ENCODE measurements at places on chromosomes 1 and 21.

DNA sequence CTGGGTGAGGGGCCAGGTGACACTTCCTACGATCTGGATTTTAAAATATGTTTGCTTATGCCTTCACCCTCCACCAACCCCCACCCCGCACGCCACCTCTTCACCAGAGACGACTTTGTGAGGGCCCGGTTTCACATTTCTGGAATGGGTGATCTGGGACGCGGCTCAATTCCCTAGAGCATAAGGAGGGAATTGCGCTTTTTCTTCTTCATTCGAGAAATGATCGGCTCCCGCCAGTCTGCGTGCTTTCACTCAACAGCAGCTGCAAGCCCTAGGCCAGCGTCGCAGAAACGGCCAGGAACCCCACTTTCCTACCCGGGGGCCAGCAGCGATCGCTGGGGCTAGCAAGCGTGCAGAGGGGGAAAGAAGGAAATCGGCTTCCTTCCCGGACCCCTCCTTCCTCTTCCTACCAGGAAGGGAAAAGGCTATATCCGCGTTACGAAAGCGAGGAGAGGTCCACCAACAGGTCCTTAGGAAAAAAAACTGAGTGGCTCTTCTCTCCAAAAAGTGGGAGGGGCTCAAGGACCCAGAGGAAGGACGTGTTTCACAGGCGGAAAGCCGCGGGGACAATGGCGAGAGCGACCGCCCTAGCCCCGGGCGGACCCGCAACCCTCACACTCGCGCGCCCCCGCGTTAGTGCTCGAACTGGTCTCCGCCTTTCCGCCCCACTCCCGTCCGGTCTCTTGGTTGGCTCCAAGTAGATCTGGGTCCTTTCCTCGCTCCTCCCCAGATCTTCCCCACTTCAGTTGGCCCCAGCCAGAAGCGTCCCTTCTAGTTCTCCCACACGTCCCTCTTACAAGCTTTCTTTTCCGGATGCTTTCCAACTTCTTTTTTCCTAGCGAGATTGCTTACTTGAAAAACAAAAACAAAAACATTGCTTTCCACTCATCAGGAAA, 1.1 kb upstream of the ADAMTS1 start:
- no peak for DNase-seq

DNA sequence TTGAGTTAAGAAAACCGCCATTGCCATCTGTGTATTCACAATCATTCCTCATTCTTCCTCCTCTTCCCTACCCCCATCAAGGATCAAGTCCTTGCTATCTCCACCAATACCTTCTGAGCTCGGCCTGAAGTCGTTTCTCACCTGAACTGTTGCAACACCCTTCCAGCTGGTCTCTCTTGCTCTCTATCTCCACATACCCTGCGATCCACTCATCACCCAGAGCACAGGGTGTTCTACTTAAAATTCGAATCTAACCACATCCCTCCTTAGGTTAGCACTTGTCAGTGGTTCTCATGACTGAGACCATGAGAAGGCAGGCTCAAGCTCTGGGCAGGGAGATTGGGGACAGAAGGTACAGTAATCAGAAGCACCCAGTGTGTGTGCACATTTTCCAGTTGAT, 4.6 kb downstream of the IVL start:
- no peak for DNase-seq

DNA sequence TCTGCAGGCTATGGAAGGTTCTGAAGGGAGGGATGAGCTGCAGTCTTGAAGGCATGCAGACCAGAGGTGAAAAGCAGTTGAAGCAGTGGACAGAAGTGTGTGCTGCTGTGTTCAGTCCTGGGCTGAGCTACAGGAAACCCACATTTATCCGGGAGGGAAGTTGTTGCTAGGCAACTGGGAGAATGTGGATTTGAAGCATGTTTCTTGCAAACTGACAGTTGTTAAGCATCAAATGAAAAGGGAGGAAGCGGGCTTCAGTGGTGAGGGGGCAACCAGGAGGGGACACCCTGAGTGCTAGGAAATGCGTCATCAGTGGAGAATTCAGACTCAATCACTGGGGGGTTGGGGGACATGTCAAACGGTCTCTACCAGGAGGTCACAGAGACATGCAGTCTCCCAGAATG, 28.7 kb downstream of the ABCA4 start:
- DNase-seq, result peak; percentile 8

- DNase-seq, result no peak
These were observed 51.8 kb downstream of the TNFRSF8 start for GRCh38 chr1:12114916-12115315.

DNA sequence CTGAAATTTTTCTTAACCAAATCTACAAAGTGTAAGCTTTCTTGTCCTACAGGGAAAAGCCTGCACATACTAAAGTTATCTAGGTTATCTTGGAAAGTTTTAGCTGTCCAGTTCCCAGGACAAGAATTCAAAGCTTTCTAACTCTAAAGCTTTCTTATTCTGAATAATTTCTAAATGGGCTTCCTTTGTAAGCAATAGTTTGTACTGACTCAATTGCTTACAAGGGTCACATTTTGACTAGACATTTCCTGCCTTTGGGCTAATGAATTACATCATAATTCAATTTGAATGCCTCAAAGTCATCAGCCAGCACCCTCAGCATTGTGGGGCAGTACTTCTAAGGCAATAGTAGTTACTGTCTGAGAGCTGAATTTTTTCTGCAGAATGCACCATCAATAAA, 223.0 kb downstream of the LTN1 start:
- DNase-seq, result no peak

DNA sequence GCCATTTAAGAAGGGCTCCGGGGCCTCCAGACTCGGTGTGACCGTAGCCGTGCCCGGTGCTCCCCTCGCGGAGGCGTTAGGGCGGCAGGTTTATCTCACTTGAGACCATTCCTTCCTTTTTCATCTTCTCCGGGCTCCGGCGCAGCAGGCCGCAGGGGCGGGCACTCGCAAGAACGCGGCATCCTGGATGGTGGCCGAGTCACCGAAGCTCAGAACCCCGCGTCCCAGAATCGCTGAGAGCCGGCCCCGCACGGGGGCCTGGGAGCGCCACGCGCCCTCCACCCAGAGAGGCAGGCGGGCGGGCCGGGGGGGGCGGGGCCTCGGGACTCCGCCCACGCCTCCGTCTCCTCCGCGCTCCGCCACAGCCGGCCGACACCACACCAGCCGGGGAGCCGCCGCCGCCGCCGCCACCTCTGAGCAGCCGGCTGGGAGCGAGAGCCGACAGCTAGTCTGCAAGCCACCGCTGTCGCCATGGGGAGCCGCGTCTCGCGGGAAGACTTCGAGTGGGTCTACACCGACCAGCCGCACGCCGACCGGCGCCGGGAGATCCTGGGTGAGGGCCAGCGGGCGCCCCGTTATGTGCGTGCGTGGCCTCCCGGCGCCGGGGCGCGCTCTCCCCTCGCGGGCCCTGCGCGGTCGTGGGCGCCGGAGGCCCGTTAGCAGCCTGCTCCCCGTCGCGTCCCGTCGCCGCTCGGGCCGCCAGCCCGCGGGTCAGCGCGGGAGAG, at the start of gene DEGS1:
Gene DEGS1 (plus strand): TSS at position 375 of the 725 bp plus-strand sequence. CDS start 97 bp downstream, at position 472.
- peak; percentile 86 for DNase-seq

- DNase-seq, result no peak
These were observed 697 bp upstream of the C21orf91 start for GRCh38 chr21:17819877-17820229.

DNA sequence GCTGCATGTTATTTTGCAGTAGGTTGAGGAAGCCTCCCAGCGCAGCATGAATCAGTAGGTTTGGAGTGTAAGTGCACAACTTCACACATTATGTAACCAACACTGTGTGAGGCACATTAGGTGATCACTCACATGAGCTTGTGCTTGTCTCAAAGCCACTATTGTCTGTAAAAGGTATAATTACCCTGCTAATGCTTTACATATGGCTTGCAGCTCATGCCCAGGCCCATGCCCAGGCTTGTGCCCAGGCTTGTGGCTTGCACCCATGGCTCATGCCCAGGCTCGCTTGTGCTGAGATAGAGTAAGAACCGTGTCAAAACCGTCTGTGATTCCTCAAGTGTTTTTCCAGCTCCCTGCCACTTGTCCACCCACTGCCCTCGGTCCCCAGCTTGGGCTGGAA, 596.3 kb downstream of the LTN1 start:
- no peak for DNase-seq

DNA sequence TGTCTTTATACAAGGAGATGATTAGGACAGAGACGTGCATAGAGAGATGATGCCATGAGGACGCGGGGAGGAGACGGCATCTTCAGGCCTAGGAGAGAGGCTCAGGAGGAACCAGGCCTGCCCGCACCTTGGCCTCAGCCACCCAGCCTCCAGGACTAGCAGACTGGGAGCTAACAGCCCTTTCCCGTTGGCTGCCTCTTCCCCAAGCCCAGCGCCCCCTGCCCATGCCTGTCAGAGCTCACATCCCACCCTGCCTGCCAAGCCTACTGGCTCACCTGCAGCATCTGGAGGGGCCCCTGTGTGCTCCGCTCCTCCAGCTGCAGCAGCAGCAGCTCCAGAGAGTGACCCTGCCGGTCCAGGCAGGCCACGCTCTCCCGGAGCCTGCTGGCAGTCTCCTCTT, 4.0 kb upstream of the TRIM11 start:
- DNase-seq, result no peak

- no peak for DNase-seq
These were observed 11.1 kb upstream of the FABP3 start for GRCh38 chr1:31383967-31384366.

DNA sequence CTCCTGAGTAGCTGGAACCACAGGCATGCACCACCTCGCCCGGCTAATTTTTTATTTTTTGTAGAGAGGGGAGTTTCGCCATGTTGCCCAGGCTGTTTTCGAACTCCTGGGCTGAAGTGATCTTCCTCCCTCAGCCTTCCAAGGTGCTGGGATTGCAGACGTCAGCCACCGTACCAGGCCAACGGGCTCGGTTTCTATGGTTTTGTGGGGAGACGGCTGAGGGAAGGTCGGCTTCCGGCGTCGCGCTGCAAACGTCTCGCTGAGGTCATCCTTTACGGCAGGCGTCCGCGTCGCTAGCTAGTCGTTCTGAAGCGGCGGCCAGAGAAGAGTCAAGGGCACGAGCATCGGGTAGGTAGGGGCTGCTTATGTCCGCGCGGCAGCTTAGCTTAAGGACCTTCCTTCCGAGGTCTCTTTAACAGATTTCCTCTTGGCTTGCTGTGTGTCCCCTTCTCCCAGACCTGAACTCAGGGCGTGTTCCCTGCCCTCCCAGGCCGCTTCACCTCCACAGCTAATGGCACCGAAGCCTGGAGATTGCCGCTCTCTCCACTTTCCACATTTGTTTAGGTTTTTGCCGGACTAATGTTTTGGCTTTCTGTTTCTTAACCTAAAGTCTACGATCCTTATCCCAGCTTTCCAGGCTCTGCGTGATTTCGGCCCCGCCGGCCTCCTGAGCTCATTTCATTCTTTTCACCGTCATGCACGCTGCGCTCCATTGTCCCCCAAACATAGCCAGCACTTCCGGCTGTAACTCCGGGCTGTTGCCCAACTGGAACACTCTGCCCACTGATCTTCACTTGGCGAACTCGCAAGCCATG, at the start of gene NDUFS5:
Gene NDUFS5 (plus strand): TSS at position 300 of the 815 bp plus-strand sequence. CDS start 2,375 bp downstream, outside the sequence.
- DNase-seq, result peak; percentile 86

- DNase-seq, result no peak
These were observed 71.8 kb downstream of the CLSTN1 start for GRCh38 chr1:9751971-9752370.

DNA sequence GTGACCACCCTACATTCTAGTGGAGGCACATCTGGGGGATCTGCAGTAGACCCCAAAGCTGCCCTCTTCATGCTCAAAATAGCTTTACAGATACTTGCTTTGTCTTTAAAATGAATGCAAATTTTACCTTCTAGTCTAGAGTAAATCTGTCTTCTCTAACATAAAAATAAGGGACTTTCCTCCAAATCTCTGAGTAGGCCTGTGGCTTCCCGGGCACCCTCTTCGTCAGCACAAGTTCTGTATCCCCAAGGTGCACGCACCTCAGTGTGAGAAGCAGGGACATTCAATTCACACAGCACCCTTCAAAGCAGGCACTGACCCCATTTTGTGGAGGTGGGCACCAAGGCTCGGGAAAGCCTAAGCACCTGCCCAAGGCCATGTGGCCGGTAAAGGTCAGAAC, 19.0 kb downstream of the MEF2D start:
- peak; percentile 33 for DNase-seq

DNA sequence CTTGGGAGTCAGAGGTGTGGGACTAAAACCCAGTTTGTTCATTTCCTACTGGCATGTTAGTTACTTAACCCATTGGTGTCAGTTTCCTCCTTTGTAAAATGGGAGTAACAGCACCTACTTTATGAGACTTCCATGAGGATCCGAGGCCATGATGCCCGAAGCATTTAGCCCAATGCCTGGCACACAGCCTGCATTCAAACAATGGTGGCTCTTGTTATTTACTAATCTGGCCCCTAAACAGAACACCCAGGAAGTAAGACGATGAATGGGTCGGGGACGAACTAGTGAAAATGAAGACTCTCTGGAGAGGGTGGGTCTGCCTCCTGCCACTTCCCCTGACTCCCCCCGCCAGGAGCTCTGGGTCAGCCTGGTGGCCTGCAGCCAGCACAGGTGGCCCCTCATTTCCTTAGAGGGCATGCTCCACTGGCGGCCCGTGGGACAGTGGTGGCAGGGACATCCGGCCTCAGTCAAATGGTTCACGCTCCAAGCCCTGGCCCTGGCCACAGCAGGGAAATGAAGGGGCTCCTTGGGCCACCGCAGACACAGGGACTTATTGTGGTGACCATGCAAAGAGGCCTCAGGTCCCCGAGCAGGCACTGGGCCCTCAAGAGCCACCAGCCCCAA, 9.5 kb upstream of the TAS1R2 start:
- no peak for DNase-seq

- DNase-seq, result no peak
These were observed 22.9 kb upstream of the VPS13D start for GRCh38 chr1:12206792-12207424.

GRCh38 chr1:159916242-159917051, 8.9 kb downstream of the TAGLN2 start:
- no peak for DNase-seq

DNA sequence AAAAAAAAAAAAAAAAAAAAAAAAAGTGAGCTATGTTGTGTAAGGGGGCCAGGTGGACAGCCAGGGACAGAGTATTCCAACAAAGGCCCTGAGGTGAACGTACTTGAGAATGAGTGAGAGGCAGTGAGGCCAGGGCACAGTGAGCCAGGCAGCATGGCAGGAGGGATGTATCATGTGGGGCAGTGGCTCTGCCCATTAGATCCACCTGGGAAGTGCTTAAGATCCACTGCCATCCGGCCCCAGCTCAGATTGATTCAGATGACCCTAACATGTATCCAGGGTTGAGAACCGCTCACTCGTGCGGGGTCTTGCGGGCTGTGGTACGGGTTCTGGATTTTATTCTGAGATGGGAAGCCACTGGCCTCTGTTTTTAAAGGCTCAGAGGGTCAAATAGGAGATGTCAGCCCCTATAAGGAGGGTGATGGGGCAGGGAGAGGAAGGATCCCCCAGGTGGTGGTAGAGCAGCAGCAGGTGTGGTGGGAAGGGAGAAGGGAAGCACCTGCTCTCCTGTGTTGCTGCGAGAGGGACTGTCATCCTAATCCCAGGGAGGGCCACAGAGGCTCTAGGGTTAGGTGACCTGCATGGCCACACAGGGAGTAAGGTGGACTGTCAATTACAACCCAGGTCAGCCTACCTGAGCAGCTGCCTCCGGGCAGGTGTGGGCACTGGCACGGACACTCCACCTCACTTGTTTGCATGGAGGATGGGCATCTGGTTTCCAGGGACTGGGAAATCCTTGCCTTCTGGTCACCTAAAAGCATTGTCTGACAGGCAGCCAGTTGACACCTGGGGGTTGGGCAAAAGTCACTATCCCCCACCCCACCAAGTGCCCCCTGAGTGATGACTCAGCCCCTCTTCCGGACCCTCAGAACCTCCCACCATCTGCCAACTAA, 31.6 kb downstream of the CDK18 start:
- no peak for DNase-seq

GRCh38 chr1:246246430-246246829, 260.6 kb downstream of the SMYD3 start:
- DNase-seq, result no peak
